ENCODE measurements at places on chromosomes 7 and 10.

- DNase-seq, result no peak
Observed at GRCh38 chr10:103441611-103442010, 10.6 kb downstream of the CALHM2 start.

DNA sequence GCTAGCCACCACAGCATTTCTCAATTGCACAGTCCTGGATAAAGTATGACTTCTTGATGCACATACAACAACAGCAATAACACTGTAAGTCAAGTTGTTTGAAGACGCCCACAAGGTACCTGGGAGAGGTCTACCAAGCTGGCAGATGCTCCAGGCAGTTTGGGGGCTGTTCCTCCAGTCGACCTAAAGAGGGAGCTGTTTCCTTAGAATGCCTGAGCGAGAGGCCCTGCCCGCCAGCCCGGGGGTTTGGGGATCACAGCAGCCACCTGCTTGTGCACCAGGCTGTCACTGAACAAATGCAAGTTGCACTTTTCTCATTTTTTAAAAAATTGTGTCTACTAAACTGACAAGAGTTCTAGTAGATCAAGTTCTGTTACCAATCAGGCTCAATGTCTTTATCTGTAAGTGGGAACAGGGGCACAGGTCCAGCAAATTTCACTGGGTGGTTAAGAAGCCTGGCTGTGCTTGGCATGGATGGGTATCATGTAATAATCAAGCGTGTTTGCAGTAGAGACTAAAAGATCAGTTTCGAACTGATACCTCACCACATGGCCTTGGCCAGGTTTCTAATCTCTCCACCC lies 193.8 kb upstream of the ADO start:
- peak; percentile 55 for DNase-seq

DNA sequence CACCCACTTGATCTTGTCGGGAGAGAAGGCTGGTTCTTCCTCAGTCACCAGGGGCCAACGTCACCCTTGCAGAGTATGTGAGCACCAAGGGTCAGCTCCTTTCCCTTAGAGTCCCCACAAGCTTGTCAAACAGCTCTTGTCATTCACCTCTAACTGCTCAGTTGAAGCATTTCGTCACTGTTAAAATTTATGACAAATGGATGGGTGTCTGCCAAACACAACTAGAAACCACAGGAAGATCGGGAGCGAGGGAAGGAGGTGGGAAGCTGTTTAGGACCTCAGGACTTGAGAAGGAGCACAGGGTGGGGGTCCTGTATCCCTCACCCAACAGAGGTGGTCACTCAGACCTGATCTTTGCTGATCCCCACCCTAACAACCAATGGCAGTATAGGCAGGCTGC lies 373.3 kb upstream of the IGFBP3 start:
- peak; percentile 30 for DNase-seq

- no peak for DNase-seq
Observed at GRCh38 chr10:117472872-117473271, 69.7 kb upstream of the EMX2 start.

DNA sequence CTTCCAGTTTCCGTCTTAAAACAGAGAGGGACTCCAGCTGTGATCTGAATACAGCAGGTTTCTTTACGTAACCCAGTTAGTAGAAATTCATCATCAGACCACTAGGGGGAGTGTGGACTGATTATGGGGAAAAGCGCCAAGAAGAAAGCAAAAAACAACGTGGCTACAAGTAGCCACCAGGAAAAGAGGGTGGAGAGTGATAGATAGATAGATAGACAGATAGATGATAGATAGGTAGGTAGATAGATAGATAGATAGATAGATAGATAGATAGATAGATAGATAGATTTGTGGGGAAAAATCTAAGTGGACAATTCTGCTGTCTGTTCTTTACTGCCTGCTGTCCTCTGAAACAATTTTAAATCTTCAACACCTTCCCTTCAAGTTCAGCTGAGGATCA lies 12.7 kb upstream of the AKR1B10 start:
- DNase-seq, result peak; percentile 70

DNA sequence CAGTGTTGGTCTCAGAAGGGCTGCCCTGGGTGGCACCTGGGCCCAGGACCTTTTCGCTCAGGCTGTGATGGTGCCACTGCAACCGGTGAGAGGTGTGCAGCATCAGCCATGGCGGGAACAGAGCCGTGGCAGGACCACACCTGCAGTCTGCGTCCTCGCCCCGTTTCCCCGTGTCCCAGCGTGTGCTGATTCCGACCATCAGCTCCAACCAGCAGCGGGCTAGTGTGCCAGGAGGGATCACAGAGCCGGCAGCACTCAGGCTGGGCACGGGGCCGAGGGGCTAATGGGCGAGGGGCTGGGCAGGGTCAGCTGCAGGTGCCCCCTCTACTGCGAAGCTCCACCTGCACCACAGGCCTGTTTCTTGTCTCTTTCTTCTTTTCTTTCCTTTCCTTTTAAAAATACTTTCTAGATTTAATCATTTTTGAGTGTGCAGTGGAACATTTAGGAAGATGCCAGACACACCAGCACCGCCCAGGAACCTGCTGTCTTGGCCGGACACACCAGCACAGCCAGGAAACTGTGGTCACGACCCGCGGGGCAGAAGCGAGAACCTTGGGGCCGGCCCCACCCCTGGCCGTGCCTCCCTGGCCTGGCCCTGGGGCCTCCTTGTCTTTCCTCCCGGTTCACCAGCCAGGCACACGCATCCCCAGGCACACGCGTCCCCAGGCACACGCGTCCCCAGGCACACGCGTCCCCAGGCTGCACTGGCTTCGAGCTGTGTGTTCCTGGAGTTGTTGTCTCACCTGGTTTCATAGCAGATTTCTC lies 34.6 kb downstream of the ADGRA1 start:
- DNase-seq, result no peak

DNA sequence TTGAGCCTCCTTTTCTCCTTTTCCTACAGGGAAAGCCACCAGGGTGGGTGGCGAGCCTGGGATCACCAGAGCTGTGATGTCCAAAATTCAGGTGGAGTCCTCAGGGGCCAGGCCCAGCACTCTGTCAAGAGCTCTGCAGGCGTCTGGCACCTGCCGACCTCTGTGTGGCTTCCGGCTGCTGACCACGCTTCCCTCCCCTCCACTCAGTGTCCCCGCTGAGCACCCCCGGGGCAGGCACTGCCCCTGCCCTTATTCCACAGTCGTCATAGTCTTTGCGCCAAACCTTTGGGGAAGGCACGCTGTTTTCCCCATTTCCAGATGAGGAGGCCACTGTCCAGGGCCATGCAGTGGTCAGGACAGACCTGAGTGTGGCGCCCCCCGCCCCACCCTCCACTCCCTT lies 7.5 kb downstream of the MTG1 start:
- DNase-seq, result no peak

- no peak for DNase-seq
Observed at GRCh38 chr7:151628846-151629604, 109.3 kb upstream of the RHEB start.

DNA sequence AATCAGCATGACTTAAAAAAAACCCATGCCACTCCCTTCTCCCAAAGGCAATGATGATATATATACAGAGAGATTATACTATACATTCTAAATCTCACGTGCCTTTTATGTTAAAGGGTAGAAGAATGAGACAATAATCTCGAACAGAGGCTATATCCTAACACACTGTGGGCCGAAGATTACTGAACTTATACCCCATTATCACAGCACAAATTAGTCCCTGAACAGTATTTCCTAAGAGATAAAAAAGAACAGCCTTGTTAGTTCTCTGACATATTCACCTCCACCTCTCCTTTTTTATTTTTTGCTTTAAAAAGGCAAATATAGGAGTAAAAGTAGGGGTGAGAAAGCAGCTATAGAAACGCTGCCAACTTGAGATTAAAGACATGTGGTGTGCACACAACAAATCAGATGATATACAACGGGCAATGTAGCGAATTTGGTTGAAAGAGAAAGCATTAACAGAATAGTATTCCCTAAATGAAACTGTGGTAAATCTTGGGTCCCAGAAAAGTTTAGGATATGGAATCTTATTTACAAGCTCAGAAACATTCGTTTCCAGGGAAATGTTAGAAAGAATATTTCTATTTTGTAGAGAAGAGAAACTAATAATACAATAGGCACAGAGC lies 69.5 kb downstream of the JMJD1C start:
- peak; percentile 36 for DNase-seq

DNA sequence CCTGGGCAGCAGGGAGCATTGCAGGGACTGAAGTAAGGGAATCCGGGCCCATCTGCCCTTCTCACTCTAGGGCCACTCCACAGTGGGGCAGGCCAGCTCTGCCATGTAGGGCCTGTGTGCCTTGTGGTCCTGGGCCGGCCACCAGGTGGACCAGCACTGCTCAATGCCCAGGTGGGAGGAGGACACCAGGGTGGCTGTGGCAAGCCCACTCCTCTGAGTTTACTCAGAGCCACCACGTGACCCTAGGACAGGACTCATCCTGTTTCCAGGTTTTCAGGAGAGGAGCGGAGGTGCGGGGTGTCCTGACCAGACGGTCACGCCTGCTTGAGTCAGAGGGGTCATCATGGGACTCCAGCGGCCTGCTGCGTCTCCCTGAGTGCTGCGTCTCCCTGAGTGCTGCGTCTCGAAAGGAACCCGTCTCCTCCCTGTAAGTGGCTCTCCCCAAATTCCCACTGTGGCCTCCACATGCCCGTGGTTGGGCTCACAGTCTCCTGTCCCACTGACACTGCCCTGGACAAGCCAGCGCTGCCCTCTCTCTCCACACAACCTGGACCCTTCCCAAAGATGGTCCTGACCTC lies 2.9 kb downstream of the CFAP46 start:
- DNase-seq, result no peak

DNA sequence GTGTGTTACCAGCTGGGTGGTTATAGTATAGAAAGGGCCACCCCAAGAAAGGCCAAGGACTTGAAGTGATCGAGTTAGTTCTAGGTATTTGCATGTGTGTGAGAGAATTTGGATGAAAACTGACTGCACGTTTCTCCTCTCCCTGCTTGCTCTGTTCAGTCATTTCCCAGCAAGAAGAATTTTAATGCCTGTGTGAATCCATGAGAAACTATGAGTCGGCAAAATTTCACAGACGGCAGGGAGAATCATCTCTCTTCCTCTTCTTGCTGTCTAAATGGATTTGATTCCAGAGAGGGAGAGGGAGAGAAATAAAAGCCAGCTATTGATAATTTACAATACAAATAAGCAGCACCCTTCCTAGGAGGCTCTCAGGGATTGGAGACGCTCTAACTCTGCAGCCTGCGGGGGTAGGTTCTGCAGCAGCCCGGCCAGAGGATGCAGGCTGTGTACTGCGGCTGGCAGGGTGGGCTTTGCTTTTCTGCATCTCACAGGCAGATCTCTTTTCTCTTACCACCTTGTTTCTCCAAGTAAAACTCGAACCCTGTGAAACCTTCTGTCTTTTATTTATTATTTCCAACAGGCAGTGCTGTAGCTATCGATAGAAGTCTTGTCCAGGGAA lies 183.6 kb downstream of the TCF7L2 start:
- peak; percentile 81 for DNase-seq

- no peak for DNase-seq
Observed at GRCh38 chr7:51606601-51607154, 290.1 kb upstream of the COBL start.

DNA sequence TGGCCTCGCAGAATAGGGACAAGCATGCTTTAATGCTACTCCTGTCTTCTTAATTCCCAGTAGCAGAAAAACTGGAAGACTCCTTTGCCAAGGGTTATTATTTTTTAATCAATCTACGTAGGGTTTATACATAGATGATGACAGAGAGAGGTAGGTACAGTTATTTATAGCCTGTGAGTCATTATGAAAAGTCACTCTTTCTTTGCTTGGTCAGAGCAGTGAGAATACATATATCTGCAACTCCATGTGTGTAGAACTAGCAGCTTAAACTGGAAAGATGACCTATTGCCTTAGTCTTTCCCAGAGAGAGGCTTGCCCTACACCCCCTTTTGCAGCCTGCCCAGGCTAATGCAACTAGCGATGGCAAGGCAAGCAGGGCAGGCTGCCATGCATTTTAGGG lies 1050.6 kb downstream of the NRG3 start:
- no peak for DNase-seq

GRCh38 chr10:119177708-119178371 lies 772 bp downstream of the PRDX3 start:
- no peak for DNase-seq

GRCh38 chr7:95725205-95725604 lies 47.1 kb upstream of the DYNC1I1 start:
- DNase-seq, result no peak

- DNase-seq, result no peak
Observed at GRCh38 chr7:104174798-104175197, 33.0 kb downstream of the ORC5 start.

GRCh38 chr10:127976286-127976685 lies 69.4 kb downstream of the PTPRE start:
- DNase-seq, result no peak

GRCh38 chr10:15678851-15679250 lies 40.9 kb downstream of the ITGA8 start:
- DNase-seq, result no peak

DNA sequence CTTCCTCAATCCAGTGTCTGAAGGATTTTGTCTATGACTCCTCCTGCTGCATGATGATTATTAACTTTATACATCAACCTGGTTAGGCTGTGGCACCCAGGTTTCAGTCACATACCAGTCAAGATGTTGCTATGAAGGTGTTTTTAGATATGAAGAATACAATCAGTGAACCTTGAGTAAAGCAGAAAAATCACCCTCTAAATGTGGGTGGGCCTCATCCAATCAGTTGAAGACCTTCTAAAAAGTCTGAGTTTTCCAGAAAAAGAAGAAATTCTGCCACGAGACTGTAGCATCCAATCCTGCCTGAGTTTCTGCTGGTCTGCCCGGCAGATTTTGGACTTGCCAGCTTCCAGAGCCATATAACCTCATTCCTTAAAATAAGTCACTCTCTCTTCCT lies 126.1 kb upstream of the FRMD4A start:
- DNase-seq, result no peak

DNA sequence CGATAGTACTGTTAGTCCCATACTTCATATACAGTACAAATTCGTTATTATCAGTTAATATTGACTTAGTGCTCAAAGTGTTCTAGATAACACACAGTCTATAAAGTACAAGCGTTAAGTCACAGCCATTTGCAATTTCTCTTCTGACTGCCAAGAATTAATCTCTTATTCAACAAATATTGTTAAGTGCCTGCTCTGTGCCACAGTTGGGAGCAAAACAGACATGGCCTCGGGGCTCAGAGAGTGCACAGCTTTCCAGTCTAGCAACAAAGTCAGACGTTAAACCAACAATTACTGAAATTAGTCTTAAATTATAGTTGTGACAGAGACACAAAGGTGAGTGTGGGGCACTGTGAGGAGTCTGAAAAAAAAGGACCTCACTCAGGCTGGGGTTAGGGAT lies 113.0 kb upstream of the DPP6 start:
- no peak for DNase-seq

GRCh38 chr7:25864943-25865751 lies 286.9 kb upstream of the NFE2L3 start:
- DNase-seq, result no peak

DNA sequence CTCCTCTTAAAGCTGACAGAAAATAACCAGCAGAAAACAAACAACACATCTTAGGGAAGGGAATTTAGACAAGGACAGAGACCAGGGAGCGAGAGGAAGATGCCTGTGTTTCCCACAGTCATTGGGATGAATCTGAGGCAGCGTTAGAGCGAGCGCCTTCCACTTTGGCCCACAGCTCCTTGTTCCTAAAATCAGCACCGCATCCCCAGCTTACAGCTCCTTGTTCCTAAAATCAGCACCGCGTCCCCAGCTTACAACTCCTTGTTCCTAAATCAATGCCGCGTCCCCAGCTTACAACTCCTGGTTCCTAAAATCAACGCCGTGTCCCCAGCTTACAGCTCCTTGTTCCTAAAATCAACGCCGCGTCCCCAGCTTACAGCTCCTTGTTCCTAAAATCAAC lies 593.3 kb downstream of the PTPRN2 start:
- no peak for DNase-seq

- DNase-seq, result peak; percentile 87
Observed at GRCh38 chr7:18762189-18762588, 266.6 kb downstream of the HDAC9 start.

- DNase-seq, result no peak
Observed at GRCh38 chr10:110360857-110361474, 56.2 kb upstream of the SMNDC1 start.
